Activated CD4-positive, alpha-beta T cell treated with anti-CD3 and anti-CD28 coated beads for 36 hours (primary cell): ENCODE measurements at places on chromosomes 2 and 18.
A peak's percentile ranks its signal among the peaks of the same experiment; 100 is the strongest.

GRCh38 chr2:128435576-128436478 is 117.2 kb upstream of the HS6ST1 start:
- DNase-seq, result no peak

- DNase-seq, result no peak
These were observed 49.8 kb upstream of the NAB1 start for GRCh38 chr2:190599073-190599472.

DNA sequence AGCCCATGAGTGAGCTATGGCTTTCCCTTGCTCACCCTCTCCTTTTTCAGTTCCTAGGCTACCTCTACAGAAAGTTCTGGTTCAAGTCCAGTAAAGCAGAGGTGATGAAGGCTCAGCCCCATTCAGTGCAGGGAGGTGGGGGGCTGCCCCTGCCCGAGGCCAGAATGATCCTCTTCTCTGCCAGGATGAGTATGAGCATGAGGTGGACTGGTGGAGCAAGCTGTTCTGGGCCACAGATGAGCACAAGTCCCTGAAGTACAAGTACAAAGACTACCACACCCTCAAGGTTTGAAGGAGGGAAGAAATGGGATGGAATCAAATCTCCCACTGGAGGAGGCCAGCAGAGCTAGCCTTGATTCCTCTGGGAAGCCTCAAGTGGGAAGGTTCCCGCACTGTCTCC is 42.4 kb downstream of the LMAN2L start:
- no peak for DNase-seq

GRCh38 chr2:231966886-231967285 is 5.4 kb downstream of the DIS3L2 start:
- no peak for DNase-seq

DNA sequence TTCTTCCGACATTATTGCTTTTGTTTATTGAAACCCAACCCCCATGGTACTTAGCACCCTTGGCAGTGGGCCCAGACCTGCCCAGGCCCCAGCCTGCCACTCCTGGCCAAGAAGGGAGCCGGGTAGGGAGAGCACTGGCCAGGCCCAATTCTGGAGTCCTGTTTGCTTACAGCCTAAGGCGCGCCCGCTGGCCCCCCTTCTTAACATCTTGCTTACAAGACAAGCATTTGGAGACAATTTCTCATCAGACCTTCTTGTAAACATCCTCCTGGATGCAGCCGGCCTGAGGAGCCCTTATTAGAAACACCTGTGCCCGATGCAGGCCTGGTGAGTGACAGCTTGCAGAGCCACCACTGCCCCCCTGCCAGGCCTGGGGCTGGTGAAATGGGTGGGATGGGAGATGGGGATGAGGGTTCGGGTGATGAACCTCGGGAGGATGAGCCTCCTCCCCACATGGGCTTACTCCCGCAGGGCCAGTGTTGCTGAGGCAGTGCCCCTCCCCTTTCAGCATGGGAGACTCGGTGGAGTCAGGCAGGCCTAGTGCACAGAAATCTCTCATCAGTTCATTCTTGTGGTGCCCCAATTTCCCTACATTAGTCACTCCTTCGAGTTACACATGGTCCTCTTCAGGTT is 217.5 kb downstream of the CYP26B1 start:
- DNase-seq, result no peak

GRCh38 chr2:85760872-85761271 is 7.1 kb downstream of the ATOH8 start:
- DNase-seq, result no peak

GRCh38 chr2:101430156-101430555 is 42.9 kb upstream of the CREG2 start:
- DNase-seq, result no peak

GRCh38 chr18:40987581-40987980 is 967.5 kb upstream of the PIK3C3 start:
- DNase-seq, result no peak

- no peak for DNase-seq
These were observed 152.7 kb downstream of the SUCLG1 start for GRCh38 chr2:84306361-84306760.

- no peak for DNase-seq
These were observed 66.9 kb downstream of the ATAD2B start for GRCh38 chr2:23859983-23860382.

GRCh38 chr2:52724585-52724984 is 1043.0 kb upstream of the CHAC2 start:
- DNase-seq, result no peak

- no peak for DNase-seq
These were observed 14.9 kb downstream of the CEBPZOS start for GRCh38 chr2:37211212-37211611.

DNA sequence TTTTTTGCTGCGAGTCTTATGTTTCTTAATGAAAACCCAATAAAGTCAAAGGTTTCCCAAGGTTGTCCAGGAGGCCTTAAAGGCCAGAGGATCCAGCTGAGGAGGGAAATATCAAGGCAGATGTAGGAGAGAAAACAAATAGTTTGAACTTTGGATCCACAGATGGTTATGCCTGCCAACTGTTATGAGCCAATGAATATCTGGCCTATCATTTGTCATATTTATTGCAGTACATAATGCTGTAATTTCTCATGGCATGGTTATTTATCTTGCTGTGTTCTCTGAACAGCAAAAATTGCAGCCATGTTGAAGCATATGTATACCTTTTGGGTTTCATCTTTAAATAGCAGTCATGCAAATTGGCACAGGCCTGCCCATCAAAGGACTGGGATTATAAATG is 38.2 kb upstream of the CAVIN2 start:
- no peak for DNase-seq

- DNase-seq, result peak; percentile 61
These were observed 52.2 kb downstream of the CDK15 start for GRCh38 chr2:201858281-201859184.

DNA sequence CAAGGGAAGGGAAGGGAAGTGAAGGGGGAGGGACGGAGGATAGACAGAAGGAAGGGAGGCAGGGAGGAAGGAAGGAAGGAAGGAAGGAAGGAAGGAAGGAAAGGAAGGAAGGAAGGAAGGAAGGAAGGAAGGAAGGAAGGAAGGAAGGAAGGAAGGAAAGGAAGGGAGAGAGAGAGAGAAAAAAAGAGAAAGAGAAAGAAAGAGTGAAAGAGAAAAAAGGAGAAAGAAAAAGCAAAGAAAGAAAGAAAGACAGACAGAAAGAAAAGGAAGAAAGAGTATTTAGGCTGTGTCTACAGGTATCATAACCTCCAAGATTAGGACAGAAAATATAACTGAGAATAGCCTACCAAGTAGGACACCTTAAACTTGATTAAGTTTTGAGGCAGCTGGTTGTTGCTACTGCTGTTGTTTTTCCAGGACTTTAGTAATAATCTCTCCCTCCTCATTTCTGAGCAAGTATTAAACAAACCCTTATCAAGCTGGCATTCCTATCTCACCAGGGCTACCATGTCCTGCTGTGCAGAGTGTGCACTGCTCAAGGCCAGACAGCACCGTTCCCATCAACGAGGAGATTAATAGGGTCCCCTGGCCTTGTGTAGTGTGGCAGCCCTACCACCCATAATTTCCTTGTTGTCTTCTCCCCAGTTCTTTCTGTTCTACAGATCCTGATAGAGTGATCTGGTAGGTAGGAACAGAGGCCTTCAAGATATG is 90.5 kb upstream of the FHL2 start:
- DNase-seq, result no peak

DNA sequence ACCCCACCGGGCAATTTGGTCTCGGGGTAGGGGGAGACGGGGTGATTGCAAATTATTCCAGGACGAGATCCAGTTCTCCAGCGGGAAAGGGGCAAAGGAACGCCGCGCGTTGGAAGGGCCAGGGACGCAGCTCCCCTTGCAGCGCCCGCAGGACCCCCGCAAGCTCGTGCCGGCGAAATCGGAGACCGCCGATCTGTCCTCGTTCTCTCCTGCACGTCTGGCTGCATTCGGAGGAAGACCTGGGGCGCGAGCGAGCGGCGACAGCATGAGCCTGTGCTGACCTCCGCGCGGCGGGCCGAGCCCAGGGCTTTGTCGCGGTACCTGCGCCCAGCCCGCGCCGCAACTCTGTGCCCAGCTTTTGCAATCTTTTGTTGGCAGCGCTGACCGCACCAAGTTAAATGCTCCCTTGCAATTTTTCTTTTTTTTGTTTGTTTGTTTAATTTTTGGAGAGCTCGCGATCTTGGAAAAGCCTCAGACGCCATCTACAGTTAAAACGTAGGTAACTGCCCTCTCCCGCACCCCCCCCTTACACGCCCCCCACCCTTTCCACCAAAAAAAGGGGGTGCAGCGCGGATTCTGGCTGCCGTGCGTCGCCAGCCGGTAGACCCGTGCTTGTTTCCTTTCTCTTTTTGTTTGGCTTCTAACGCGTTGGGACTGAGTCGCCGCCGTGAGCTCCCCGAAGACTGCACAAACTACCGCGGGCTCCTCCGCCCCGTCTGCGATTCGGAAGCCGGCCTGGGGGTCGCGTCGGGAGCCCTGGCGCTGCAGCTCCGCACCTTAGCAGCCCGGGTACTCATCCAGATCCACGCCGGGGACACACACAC is 667 bp downstream of the TRIB2 start:
- DNase-seq, result peak; percentile 67

DNA sequence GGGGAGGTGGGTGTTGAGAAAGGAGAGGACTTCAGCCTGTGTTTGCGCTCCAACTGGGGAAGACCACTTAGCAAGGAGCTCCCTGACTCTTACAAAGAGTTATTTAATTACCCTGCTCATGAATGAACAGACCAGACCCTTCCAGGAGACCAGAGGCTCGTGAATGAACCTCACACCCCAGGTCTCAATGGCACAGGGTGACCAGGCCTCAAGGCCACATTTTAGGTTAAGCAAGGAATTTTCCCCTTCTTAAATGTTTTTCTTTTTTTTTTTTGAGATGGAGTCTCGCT is 25.3 kb downstream of the SMAD7 start:
- DNase-seq, result peak; percentile 4

DNA sequence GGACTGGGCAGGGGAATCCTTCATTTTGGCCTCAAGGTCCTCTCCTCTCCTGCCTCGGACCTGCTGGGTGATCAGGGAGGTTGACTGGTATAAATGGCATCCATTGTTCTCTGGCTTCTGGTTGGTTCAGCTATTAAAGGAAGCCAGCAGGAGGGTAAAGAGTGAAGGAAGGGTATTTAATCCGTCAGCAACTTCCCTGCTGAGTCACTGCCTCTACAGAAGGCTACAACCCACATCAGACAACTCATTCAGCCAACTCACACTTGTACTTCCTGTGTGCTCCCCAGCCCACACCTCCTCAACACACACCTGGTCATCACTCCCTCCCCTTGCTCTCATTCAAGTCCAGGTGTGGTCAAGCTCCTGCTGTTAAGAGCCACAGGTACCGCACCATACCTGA is 68.3 kb upstream of the MRPS9 start:
- peak; percentile 6 for DNase-seq

DNA sequence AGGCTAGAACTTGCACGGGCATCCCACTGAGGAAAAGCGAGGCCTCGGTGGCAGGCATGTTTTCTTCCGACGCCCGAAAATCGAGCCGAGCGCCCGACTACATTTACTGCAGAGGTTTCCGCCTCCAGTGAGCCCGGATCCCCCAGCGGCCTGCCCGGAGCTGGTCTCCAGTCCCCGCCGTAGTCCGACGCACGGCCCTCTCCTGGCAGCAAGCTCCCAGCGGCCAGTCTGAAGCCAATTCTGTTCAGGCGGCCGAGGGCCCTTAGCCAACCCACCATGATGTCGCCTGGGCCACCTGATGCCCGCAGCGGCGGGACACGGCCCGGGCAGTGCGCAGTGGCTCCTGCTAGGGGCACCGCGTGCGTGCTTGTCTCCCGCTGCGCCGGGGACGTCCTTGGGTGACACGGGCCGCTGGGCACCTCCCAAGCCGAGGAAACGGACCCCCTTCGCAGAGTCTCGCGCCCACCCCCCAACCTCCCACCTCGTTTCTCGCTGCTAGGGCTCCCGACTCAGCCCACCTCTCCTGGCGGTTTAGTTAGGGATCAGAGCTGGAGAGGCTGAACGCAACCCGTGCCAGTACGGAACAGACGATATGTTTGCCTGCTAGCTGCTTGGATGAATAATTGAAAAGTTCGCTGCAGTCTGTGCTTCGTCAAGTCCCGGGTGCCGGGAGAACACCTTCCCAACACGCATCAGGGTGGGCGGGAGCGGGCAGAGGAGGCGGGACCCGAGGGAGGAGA is 5.3 kb downstream of the ONECUT2 start:
- peak; percentile 39 for DNase-seq

DNA sequence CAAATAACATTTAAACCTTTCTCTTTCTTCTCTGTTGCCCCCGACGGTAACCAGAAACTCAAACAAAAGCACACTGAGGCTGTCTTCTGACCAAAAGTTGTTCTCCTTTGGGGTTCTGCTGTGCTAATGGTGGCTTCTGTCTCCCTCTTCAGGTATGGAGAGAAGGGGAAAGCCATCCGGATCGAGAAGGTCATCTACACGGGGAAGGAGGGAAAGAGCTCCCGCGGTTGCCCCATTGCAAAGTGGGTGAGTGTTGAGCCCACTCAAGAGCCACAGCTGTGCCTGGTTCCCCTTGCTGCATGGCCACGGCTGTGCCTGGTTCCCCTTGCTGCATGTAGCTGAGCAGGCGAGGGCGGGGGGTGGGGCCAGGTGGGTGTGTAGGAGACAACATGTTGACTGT is 67.4 kb downstream of the BOLA3 start:
- no peak for DNase-seq

DNA sequence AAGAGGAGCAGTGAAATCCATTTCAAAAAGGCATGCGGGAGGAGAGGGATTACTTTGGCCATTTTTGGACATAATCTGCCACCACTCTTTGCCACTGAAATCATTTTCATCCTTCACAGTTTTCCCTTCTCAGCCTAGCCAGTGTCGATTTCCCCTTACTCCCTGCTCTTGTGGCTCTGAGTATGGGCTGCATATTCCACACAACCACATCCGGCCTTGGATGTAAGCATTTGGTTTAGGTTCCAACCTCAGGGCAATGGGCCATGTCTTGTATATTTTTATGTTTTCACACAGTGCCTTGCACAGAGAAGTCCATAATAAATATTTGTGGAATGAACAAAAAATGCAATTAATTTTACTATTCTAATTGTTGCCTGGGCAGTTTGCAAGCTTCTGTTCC is 7.7 kb upstream of the SERPINE2 start:
- DNase-seq, result no peak

- no peak for DNase-seq
These were observed 144.4 kb downstream of the MBP start for GRCh38 chr18:76988031-76988826.

GRCh38 chr2:96533292-96534073 is 3.1 kb upstream of the ARID5A start:
- DNase-seq, result peak; percentile 5

DNA sequence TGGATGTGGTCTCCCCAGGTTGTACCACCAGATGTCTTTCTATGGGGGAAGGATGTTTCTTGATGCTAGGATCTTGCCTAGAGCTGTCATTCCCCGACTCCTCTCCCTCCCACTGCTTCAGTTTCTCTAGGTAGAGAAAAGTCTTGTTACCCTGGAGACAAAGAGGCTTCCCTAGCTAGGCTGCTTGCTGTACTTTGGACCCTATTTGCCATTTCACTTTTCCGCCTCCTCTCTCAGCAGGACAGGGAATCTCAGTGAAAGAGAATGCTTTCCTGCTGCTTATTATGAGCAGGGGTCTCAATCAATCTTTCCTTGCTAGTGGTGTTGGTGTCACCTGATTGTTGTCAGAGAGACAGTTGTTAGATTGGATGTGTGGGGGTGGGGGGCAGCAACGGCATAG is 818.8 kb upstream of the GYPC start:
- DNase-seq, result no peak

GRCh38 chr18:13252686-13253410 is 34.3 kb downstream of the LDLRAD4 start:
- DNase-seq, result no peak
